ENCODE measurements at places on chromosomes 3 and 15.

DNA sequence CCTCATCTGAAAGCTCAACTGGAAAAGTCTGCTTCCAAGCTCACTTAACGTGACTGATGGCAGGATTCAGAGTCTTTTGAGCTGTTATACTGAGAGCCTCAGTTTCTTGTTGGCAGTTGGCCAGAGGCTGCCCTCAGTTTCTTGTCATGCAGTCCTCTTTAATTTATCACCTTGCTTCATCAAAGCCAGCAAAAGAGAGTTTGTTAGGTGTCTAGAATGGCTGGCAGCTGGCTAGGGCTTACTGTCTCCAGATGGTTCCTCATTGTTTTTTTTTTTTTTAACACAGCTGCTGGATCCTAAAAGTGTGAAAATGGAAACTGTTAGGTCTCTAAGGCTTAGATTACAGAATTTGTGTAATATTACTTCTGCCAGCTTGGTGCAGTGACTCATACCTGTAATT, 310.6 kb downstream of the PDCD6IP start:
- DNase-seq = no peak

- no peak for DNase-seq
These were observed 41.1 kb downstream of the THBS1 start for GRCh38 chr15:39621976-39622375.

- no peak for DNase-seq
These were observed 68.4 kb downstream of the MINDY2 start for GRCh38 chr15:58839485-58839884.

DNA sequence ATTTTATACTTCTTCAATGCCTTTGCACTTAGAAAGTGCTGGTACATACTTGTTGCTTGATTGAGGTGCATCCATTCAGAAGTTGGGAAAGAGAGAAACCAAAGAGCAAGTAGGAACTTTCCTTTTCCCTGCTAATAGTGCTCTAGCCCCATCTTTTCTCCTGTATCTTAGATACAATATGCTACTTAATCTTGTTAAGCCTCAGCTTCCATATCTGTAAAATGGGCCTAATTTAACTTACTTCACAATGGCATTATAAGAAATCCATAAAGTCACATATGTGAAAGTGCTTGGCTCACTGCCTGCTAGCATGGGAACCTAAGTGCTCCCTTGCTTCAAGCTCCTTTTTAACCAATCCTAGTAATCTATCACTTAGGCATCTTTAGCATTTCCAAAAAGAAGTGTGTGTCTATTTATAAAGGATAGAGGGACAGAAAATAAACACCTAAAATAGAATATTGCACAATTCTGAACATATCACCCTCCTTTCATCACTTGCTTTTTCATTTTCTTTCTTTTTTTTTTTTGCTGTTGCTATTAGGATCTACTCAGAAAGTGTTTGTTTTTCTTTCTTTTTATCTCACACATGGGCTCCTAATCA, 28.1 kb downstream of the KCNAB1 start:
- no peak for DNase-seq
